Cerebellum (tissue), 4 donors: ENCODE measurements at places on chromosomes 16 and 17. TPM values are rescaled to one million over a fixed set of nuclear protein-coding genes. Genes with fewer than 3 reads are reported as not detected.

Gene MYH11
- 3.5 TPM for total RNA-seq

Gene GCSH
- 23.2 TPM for total RNA-seq

Gene C16orf92
- not detected for total RNA-seq

Gene ATP1B2
- 12.8 TPM for total RNA-seq
